ENCODE measurements at places on chromosomes 12 and 14.

DNA sequence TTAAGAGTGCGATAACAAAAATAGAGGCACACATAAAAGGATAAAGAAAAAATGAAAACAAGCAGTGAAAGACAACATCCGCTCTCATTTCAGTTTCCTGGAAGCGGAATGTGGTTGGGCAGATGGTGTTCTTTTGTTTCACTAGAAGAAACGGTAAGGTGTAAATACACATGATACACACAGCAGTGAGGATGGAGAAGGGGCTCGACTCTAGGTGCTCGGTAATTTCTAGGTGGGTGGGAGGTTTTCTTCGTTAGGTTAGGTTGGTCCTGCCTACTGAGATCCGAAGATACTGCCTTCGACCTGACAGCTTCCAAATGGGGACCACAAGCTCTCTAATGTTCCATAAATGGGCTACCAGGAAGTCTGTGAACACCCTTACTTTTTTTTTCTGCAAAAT is 1082.5 kb downstream of the BCL11B start:
- no peak for DNase-seq

GRCh38 chr14:69287098-69288010 is 27.4 kb downstream of the GALNT16 start:
- DNase-seq, result no peak

DNA sequence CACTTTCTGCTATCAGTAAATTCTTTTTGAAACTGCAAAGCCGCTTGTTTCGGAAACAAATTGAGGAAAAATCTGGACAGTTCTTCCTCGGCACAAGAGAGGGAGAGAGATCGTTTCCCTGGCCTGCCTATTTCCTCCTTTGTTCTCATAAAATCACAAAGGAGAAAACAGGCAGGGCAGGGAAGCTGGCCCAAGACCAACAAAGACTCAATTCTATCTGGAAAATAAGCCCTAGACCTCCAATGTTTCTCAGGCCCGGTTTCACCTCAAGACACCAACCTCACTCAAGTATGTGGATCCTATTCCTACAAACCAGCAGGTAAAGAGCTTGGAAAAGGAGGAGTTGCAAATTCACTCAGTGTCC is 19.5 kb downstream of the DICER1 start:
- DNase-seq, result no peak

DNA sequence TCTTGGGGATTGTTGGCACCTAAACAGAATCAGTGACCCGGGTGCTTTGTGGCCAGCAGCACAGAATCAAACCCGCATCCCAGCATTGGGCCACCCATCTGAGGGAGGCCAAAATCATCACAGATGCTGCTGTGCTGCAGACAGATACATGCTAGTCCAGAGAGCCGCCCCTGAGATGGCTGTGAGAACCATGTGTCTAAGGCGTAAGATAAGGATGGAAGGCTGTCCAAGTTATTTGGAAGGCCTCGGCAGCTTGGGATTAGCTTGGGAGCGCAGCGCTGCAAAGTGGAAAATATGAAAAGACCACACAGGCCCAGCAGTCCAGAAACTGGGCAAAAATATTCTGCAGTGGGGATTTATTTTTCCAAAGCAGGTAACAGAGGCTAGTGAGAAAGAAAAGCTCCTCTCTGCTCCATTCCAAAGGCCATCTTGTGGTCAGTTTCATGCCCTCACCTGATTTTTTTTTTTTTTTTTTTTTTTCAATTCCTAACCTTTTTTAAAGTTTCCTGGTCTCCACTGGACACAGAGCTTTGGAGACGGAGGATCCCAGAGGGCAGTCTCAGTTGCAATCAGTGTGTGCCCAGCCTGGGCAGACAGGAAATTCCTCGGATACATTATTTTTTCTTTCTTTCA is 178.9 kb upstream of the BCL2L14 start:
- no peak for DNase-seq

DNA sequence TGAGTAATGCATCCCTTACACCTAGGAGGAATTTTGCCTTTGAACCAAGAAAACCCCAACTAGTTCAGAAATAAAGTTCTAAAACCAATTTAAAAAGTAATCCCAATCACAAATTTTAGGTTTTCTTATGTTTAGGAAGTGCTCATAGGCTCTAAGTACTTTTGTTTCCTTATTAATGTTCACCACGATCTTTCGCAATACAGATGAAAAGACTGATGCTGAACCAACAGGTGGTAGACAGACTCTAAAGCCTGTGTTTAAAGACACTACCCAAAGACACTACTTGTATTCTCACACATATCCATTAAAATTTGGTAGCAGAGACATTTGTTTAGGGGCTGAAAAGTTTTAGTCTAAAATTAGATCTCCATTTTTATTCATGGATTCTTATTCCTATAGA is 10.6 kb upstream of the PHLDA1 start:
- DNase-seq, result no peak

DNA sequence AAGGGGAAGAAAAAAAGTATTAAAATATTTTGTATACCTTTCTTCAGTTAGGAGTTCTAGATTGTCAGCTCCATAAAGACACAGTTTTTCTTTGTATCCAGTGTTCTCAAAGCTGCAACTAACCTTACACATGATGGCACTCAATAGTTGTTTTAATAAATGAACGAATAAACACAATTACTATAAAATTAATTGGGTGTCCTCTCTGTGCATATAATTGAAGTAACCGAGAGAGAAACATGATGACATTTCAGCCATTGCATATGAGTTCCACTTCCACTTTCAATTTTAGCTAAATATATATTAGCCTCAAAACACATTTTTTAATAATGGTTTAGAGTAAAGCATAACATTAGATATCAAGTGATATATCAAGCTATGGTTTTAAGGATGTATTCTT is 671.2 kb downstream of the LRFN5 start:
- no peak for DNase-seq
